ENCODE measurements at places on chromosomes 1 and 21.

GRCh38 chr1:183508694-183509093 lies 36.4 kb downstream of the SMG7 start:
- no peak for DNase-seq

- no peak for DNase-seq
Measured at GRCh38 chr1:203667616-203668015, 41.0 kb downstream of the ATP2B4 start.

DNA sequence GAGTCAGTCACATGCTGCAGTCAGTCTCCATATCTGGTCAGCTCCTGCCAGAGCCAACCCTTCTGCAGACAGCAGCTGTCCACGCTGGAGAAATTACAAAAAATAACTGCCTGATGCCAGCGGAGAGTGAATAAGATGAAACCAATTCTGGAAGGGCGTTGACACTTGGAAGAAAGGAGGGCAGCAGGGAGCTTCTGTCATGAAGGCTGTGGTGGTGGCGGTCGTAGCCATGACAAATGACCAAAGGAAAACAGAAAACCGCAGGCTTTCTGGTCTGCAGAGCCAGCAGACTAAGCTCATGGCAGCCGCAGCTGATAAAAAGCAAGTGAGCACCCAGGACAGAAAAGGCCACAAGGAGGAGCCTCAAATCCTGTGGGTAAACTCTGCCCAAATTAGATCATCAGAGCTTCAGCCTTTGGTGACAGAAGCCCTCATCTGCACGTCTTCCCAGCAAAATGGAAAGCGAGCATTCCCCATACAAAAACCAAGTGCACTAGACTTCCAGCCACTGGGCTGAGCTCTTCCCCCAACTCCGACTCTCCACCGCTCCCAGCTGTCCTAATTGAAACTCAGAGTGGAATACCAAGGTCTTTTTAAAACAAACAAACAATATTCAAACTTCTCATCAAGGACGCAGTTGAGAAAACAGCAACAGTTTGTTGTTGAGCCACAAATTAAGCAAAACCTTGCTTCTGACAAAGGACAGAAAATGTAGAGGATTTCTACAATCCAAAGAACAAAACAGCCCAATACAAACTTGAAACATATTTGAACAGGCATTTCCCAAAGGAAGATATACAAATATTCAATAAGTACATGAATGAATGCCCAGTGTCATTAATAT lies 28.7 kb downstream of the RSPH1 start:
- peak; percentile 46 for DNase-seq

DNA sequence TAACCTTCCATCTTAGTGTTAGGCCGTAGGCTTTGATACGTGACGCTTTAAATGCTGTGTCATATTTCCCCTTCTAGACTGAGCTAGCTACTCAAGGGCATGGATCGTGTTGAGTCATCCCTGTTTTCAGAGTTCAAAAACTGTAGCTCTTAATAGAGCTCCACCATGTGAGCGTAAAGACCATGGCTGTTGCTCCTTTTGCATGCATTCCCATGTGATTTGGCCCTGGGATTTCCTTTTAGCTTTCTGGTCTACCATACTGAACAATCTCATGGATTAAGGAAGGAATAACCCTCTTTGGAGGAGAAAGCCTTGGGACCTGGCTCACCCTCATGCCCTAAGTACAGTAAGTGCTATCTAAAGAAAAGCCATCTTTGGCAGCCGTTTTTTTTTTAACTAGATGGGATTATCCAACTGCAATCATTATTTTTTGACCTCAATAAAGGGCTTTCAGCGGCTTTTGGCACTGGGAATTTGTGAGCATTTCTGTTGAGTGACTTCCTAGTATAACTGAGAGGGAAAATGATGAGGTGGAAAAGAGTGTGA lies 76.6 kb downstream of the PLPP3 start:
- DNase-seq, result peak; percentile 87

DNA sequence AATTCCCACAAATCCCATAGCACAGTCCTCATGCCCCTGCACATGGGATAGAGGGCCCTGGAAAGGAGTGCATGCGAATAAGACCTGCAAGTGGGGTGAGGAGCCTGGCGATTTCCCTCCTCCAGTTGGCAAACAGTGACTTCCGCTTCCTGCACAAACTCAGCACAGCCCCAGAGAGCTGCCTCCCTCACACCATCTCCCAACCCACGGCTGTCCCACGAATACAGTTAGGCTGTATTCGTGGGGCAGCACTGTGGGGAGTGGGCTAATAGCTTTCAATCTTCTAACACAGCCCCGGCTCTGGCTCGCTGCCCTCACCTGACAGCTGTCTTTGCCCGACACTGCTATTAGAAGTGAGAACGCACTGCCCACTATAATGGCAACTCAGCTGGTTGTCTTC lies 28.2 kb upstream of the CNTN2 start:
- no peak for DNase-seq

DNA sequence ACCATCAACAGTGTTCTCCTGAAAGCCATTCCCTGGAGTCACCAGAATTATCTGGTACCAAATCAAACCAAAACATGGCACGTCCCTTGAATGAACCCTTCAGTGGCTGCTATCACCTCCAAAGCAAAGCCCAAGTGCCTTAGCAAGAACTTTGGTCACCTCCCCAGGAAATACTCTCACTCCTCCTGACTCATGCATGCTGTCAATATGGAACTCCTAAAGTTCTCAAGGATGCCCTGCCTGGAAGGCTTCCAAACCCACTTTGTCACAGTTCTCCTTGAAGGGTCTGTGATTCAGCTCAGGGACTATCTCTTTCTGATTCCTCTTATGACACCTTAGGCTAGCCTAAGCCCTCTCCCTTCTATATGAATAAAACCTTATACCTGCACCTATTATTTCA lies 146.1 kb upstream of the RUNX1 start:
- peak; percentile 52 for DNase-seq

- peak; percentile 74 for DNase-seq
Measured at GRCh38 chr21:26445440-26445839, 127.6 kb downstream of the CYYR1 start.

GRCh38 chr1:36938819-36939218 lies 95.5 kb downstream of the GRIK3 start:
- DNase-seq, result no peak

DNA sequence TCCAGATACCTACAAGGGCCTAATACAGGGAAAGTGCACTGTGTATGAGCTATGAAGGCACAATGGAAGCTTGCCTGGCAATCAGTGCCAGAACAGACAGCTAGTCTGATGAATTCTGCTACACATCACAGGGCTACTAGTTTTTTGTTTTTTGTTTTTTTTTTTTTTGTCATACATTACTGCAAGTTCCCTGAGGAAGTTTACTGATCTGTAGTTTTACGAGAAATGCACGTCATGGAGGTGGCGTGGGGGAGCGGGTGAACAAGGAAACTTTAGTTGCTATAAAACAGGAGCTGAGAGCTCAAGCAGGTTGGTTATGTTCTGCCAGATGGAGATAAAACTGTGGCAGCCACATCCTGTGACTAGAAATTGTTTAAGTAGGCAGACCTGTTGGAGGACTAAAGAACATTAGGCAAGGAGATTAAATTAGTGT lies 17.7 kb downstream of the PTPRC start:
- peak; percentile 20 for DNase-seq

DNA sequence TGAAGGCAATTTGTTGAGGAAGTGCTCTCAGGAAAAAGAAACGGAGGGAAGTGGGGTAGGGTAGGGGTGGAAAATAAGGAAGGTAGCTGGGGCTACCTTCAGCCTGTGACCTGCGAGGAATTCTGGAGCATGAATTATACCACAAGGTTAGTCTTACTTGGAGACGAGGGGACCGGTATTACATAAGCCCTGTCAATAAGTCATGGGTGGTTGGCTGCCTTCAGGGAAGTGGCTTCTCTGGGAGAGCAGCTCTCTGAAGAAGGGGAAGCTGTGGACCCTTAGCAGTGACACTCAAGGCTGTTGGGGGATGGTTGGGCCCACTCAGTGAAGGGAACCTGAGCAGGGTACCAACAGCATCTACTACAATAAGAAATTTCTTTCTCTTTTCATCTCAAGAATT lies 111.3 kb downstream of the TNFSF18 start:
- no peak for DNase-seq

DNA sequence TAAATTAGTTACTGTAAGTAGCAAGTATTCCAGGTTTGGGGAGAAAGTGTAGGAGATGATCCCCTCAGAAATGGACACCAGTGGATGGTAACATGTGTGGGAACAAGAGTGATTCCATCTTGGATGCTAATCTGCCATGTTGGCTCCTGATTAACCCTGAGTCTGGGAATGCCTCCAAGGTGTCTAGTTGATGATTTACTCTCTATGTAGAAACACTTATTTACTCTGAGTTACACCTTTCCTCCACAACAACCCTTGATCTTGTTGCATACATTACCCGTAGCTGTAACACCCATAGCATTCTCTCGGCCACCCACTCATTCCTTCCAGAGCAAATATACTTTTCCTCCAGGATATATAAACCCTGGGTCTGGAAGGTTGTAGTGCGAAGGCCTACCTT lies 315.9 kb upstream of the GREM2 start:
- no peak for DNase-seq

GRCh38 chr1:108053270-108054013 lies 88.5 kb upstream of the VAV3 start:
- peak; percentile 66 for DNase-seq

DNA sequence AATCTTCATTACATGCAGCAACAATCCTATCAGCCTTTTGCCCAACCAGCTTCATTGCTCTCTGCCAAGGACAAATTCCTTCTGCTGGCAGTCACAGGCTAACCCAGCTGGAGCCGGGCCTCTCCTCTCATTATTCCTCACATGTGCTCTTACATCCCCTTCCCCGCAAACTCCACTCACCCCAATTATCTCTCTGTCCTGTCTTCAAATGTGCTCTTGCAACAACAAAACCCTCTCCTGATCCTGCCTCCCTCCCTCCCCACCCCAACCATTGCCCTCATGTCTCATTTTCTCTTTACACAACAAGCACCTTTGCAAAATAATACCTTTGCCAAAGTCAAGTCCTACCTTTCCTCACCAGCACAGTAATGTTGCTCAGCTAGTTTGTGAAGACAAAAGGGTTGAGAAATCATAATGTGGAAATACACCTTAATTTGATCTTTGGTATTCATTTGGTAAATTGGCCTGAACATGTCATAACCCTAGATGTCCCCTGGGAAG lies 36.0 kb upstream of the DHCR24 start:
- DNase-seq, result peak; percentile 37

DNA sequence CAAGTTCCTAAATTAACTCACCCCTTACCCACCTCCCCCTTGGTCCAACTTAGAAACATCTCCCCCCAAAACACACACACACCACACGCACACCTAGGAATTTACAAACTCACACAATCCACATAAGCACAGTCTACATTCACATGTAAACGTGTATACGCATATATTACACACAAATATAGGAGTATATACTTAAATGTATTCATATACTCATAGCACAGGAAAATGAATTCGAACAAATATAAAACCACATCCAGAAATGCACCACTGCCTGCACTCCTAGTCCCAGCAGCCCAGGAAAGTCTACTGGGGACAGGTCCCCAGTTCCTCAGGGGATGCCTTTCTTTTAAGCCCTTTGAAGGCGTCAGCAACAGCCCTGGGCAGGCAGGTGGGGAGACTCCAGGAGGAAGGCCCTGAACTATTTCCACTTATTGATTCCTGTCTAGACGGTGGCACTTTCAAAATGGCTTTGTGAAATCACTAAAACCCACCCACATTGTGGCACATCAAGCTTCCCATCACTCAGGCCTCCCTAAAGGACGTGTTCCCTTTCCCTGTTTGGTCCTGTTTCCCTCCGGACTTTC lies 3.1 kb upstream of the DMBX1 start:
- no peak for DNase-seq

DNA sequence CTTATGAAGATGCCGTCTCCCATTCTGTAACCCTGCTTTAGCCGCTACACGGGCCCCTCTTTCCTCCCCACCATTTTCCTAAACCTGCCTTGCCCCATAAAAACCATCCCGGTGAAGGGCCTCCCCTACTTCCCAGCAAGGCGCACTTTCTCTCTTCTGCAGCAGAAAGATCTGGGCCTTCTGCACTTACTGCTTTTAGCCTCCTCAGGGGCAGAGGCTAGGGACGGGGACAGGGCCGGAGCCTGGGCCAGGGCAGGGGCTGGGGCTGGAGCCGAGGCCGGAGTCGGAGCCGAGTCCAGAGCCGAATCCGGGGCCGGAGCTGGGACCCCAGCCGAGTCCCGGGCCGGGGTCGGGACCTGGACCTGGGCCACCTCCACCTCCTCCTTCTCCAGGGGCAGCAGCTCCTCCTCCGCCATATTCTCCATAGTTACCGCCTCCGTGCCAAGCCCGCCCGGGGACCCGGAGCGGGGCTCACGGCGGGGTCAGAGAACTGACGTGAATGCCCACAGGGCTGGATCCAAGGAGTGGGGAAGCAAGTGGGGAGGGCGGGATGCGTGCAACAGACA lies 382 bp downstream of the TRMT1L start:
- no peak for DNase-seq

- DNase-seq, result no peak
Measured at GRCh38 chr1:87935130-87935529, 606.5 kb downstream of the LMO4 start.

DNA sequence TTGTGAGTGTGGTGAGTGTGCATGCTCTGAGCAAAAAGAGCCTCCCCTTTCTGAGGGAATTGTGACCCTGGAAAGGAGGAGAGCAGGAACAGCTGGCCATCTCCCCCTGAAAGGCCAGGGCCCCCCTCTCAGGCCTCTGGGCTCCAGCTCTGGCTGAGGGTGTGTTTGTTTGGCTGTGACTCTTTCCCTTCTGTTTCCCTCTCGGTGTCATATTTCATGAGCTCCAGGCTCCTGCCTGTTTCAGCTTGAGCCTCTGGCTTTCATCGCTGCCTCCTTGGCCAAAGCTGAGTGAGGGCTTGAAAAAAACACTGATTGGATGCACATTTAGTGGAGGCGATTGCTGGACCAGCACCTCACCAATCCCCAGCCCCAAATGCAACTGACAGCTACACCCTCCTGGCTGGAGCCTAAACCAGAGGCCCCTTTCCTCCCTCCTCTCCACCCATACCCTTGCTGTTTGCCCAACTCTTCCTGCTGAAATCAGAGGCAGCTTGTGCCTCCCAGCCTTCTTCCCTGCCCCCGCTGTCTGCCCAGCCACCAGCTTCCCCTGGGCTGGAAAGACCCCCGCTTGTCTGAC lies 64.1 kb downstream of the DDR2 start:
- DNase-seq, result peak; percentile 98

Data from cardiac fibroblast (primary cell).